ENCODE measurements at places on chromosomes 6 and 20. TPM values are rescaled to one million over a fixed set of nuclear protein-coding genes. Genes with fewer than 3 reads are reported as not detected.

DNA sequence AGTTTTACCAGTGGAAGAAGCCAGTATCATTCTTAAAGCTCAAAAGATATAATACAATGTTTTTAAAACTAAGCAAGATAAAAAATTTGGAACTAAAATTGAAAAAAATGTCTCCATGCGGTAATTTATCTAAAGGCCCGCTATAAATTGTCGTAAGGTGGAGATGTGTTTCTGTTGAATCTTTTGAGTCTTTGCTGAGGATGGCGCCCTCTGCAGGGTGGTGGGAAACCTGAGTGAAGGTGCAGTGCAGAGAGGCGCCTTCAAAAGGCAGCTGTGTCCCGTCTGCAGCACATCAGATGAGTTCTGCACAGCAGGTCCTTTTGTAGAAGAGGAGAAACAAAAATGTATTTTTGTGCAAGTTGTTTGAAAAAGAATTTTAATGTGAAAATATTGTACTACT, 29.4 kb upstream of the KIF25 start:
- peak; percentile 53 for DNase-seq

GRCh38 chr20:34691838-34692237, 12.3 kb upstream of the TP53INP2 start:
- DNase-seq: no peak

- no peak for DNase-seq
Observed at GRCh38 chr20:18360635-18361034, 72.3 kb downstream of the ZNF133 start.

- no peak for DNase-seq
Observed at GRCh38 chr6:680251-680650, 12.7 kb downstream of the EXOC2 start.

DNA sequence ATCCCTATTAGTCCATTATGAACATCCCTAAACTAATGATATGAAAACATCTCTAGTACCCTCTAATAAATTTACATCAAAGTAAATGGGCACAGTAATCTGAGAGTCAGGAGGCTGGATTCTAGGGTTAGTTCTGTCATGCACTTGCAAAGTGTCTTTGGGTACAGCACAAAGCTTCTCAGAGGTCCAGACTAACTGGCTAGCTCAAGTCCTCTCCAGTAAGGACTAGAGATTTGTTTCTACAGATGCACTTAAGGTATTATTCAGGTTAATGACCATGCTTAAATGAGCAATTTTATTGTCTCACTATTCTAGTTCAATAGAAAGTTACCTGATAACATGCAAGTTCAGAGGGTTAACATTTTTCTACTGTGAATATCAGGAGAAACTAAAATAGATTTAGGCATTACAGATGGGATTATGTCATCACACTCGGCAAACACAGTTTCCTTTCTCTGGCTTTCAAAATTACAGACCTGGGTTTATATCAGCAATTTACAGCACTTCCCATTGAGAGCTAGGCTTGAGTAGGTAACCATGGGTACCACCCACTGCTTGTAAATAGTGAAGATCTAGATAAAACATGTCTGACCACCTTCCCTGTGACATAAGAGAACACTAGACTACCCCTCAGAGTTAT, 402.9 kb upstream of the RUNX2 start:
- peak; percentile 28 for DNase-seq

DNA sequence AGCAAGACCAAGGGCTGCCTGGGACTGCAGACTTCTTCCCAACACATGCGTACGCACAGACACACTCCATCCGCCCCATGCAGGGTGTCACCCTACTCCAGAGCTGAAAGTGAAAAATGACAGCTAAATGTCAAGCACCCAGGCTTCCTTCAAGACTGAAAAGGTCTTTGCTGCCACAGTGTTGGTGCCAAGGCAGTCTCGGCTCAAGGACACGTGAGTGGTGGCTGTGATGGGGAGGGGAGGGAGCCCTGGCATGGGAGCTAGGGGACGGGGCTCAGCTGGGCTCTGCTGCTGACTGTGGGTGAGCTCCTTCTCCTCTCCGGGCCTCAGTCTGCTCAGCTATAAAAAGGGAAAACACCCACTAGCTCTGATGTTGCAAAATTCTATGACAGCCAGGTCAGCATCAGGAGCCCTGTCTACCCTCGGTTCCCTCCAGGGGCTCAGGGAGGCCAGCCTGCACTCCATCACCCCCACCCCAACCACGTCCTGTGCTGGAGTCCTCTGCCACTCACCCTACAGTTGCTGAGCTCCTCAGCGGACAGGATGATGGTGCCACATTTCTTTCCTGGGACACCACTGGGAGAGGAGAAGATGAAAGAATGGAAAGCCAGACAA, 47.6 kb downstream of the CPNE5 start:
- DNase-seq: no peak

DNA sequence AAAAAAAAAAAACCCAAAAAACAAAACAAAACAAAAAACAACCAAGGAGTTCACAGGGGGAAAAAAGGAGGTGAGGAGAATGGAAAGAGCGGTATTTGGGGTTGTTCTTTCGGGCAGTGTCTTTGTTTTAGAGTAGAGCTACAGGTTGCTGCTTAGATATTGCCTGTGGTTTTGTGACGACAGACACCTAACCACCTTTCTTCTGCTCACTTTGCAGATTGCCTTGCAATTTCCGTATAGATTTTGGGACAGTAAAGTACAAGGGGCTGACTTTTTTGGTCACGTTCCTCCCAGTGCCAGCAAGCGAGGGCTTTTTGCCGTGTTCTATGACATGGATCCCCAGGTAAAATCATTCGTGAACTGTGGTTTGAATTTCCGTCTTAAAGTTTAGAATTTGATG, 50.9 kb downstream of the DEK start:
- DNase-seq: no peak

- no peak for DNase-seq
Observed at GRCh38 chr6:41608443-41609151, 29.7 kb upstream of the MDFI start.

- DNase-seq: no peak
Observed at GRCh38 chr20:20369250-20370093, 1.6 kb downstream of the INSM1 start.

DNA sequence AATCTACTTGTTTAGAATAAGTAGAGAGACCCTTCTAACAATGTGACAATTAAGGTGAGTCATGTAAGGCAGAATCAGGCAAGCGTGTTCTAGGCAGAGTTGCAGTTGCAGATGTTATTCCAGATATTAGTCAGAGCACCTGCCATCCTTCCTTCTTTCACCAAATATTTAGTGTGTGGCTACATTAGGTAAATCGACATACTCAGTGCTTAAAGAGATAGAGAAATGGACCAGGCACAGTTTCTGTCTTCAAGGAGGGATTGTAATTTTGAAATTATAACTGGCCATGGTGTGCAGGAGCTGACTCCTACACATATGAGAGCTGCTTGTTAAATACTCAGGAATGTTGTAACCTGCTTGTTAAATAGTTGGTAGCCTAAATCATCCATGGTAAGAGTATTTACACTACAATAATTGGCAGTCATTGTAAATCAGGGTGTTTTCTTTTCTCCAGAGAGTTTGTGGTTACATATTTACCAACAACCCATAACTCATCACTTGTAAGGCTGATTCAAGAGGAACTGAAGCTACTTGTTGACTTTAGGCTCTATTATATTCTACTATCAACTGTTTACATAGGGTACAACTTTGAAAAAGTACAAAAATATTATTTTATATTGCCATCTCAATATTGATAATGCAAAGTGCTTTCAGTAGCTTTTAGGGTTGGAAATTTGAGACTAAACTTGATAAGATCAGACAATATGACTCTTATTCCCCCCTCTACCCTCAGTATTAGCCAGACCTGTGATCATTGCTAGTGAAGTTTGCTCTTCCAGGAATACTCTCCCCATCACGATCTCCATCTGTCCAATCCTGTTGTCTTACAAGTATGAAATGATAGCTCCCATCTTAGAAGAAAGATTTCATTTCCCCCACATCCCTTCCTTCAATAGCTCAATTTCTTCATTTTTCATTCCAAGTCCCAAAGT, 607.1 kb downstream of the COL12A1 start:
- DNase-seq: no peak

DNA sequence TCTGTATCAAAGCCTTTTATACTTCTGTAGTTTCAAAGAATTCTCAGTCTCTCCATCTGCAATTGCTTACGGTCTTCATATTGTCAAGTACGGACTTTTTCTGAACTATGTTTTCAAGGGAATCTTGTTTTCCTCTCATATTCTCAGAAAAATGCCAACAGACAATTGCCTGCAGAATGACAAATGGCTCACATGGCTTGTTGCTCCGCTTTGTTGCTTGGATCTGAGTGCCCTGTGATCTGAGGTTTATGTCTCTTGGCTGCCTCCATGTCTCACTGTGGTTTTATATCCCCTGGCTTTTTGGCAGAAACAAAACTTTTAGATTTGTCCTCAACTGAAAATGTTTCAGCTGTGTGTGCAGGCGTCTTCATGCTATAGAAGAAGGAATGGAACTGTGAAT, 285.4 kb upstream of the CHD6 start:
- no peak for DNase-seq

GRCh38 chr6:48412656-48413055, 301.7 kb upstream of the PTCHD4 start:
- no peak for DNase-seq

DNA sequence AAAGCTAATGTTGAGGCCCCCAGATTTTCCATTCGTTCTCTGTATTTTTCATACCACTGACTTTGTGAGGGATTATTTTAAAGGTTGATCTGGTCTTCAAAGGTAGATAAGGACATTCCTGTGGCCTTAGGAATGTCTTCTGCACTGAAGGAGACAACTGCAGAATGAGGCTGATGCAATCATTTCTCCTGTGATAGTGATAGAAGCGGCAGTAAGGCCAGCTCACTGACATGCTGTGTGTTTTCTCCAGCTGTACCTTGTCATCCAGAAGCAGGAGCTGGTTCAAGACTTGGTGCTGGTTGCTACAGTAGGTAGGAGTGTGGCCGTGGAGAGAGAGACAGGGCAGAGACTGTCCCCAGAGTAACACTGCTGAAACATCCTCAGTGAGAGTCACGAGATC, 53.8 kb downstream of the DCBLD1 start:
- DNase-seq: no peak

DNA sequence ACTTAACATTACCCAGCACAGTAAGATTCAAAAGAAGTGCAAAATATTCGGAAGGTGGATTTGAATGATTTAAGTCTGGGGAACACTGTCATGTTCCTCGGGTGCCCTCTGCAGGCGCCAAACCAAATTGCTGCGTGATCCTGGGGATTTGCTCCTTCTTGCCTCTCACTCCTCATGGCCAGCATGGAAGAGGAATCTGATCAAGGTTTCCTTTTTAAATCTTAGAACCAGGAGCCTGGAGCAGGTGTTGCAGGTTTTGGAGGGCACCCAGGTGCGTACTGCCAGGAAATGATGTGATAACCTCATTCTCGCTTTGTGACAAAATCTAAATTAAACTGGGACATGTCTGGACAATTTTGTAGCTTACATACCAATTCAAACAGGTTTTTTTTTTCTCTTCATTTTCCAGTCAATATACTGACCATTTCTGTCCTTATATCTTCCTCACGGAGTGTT, 8.1 kb upstream of the PFDN4 start:
- DNase-seq: peak; percentile 79

DNA sequence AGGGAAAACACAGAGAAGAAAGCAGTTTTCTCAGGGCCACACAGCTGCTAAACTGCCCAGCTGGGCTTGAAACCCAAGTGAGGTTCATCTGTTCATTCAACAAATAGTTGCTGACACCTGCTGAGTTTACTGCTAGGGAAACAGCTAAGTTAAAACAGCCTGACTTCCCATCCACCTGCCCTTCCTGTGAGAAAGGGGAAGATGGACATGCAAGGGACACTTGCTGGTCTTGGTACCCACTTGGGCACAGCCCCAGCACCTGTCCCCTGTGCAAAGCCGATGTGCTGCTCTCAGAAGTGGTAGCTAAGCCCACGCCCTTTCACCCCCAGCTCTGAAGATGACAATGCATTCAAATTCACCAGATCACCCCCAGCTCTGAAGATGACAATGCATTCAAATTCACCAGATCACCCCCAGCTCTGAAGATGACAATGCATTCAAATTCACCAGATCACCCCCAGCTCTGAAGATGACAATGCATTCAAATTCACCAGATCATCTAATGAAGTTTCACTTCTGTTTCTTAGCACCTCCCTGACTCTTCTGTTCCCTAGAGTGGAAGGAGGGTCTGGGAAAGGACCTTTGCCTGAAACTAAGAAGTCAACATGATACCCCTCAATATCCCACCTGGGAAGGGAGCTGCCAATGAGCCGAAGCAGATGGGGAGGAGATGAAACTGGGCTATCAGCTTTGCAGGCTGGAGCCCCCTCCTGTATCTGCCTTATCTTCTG, 46.0 kb upstream of the TOP1 start:
- DNase-seq: no peak

DNA sequence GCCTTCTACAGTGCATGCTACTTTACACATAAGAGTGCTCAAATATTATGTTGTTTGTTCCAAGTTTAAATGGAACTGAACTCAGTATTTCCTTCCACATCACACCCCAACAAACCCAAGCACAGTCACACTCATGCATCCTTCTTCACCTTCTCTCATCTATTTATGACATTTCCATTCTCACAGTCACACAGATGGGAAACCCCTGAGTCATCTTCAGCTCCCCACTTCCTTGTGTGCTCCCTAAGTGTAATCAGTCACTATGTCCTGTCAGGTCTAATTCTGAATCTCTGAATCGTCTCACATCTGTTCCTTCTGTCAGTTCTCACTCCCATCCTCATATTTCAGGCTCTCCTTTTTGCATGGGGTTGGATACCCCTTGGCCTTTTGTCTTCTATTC, 96.0 kb downstream of the RIMS1 start:
- no peak for DNase-seq

GRCh38 chr20:63082308-63082938, 75.7 kb upstream of the BHLHE23 start:
- peak; percentile 55 for DNase-seq

DNA sequence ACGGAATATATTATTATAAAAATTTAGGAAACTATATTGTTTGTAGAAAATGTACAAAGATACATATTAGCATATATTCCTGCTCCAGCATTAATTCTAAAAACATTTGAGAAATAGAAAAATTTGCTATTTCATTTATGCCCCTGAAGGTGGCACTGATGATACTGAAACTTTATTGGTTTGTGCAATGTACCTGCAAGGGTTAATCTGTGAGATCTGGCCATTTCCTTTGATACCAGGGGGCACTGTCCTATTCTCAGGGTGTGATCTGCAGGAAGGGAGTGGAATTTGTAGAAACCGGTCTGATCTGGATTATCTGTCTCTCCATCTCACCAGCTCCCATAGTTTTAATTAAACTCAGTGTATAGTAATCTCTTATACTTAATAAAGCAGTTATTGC, 625.1 kb upstream of the IMPG1 start:
- no peak for DNase-seq

Gene CYP21A2
- not detected for total RNA-seq

Gene TAGAP
- 0.11 TPM for total RNA-seq

Gene UNC93A
- total RNA-seq: not detected

Gene MED20
- 39.0 TPM for total RNA-seq

Gene GABRR2
- total RNA-seq: 0.67 TPM

Gene DDX43
- not detected for total RNA-seq

Gene EPPIN
- total RNA-seq: not detected

Gene LST1
- not detected for total RNA-seq

Gene PTCRA
- total RNA-seq: not detected

Gene CALHM5
- total RNA-seq: 0.26 TPM

Gene RTN4IP1
- total RNA-seq: 15.7 TPM

Gene LY6G6F
- total RNA-seq: not detected
